Right atrium auricular region (tissue), 2 donors: ENCODE measurements at places on chromosomes 12 and 14. TPM values are rescaled to one million over a fixed set of nuclear protein-coding genes. Genes with fewer than 3 reads are reported as not detected.

GRCh38 chr12:17017402-17017801 lies 411.4 kb upstream of the LMO3 start:
- no peak for DNase-seq

DNA sequence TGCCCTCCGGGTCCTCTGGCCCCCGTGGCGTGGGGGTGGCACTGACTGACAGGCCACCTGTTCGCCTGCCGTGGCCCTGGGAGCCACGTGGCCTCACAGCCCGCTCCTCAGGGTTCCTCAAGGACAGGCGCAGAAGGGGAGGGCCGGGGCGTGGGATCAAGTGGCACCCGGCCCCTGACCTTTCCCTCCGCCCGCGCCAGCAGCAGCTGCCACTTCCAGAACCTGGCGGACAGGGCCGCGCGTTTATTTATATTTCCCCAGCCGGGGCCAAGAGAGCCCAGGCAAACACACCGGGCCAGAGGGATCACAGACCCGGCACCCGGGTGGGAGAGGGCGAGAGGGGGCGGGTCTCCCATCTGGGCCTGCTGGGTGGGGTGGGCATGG lies 92.6 kb downstream of the RFLNA start:
- no peak for DNase-seq

- no peak for DNase-seq
Measured at GRCh38 chr14:51562816-51563215, 88.9 kb upstream of the FRMD6 start.

- DNase-seq, result no peak
Measured at GRCh38 chr12:23719493-23719892, 230.0 kb downstream of the SOX5 start.

DNA sequence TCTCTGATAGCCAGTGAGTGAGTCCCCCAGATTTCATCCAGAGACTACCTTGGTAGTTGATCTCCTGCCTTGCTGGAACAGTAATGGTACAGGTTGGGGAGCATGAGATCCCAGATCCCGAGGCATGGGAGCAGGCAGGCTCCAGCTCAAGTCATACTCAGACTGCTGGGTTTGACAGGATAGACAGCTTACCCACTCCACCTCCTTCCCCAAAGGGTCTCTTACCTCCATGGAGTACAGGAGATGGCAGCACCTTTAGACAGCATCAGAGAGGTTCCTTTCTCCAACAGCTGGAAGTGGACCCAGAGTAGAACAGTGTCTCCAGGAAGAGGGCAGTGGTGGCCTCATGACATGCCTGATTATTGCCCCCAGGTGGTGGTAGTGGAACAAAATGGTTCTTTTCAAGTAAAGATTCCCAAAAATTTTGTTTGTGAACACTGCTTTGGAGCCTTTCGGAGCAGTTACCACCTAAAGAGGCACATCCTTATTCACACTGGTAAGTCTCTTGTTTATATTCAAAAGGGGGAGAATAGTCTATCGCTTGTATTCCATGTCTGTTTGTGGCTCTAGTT lies 4.9 kb upstream of the CSAD start:
- no peak for DNase-seq

DNA sequence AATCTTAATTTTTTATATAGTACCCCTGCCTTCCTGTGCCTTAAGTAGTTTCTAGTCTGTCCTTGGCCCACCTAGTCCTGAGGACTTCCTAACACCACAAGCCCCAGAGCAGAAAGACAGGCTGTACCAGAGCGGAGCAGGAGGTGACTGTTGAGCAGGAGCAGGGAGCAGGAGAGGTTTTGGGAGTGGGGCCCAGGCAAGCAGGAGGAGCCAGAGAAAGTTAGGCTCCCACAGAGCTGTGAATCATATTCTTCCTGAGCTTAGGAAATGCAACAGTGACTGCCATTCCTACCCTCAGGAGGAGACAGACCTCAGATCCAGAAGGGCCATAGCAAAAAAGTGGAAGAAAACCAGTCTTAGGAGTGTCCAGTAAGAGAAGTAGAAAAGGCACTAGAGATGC lies 28.3 kb upstream of the COL2A1 start:
- DNase-seq, result no peak

DNA sequence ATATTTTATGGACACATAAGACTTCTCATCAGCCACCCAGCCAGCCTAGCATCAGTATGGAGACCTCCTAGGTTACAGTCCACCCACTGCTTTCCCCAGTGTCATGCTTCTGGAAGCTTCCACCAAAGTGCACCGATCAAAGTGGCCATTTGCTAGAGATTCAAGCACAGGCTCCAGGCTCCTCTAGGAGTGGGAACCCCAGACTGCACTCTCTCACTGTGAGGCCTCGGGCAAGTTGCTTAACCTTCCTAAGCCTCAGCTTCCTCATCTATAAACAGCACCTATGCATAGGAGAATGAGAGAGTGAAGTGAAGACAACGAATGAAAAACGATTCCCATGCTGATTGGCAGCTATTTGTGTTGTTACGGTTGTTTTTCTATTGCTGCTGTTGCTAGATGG lies 94.4 kb downstream of the DICER1 start:
- DNase-seq, result no peak

DNA sequence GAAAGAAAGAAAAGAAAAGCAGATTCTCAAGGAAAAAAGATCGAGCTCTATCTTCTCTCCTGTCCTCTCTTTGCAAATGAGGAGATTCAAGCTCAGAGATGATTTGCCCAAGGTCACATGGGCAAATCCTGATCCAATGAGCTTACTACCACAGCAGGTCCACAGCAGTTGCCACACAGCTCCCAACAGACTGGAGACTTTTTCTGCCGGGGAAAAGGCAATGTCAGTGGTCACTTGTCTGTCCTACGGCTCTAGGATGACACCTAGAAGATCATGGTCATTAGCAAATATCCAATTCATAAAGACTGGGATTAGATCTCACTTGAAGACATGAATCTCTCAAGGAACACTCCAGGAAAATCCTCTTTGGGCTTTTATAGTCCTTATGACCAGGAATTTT lies 58.8 kb downstream of the TTC7B start:
- DNase-seq, result peak; percentile 47

- no peak for DNase-seq
Measured at GRCh38 chr12:46770501-46771183, 55.2 kb downstream of the SLC38A4 start.

DNA sequence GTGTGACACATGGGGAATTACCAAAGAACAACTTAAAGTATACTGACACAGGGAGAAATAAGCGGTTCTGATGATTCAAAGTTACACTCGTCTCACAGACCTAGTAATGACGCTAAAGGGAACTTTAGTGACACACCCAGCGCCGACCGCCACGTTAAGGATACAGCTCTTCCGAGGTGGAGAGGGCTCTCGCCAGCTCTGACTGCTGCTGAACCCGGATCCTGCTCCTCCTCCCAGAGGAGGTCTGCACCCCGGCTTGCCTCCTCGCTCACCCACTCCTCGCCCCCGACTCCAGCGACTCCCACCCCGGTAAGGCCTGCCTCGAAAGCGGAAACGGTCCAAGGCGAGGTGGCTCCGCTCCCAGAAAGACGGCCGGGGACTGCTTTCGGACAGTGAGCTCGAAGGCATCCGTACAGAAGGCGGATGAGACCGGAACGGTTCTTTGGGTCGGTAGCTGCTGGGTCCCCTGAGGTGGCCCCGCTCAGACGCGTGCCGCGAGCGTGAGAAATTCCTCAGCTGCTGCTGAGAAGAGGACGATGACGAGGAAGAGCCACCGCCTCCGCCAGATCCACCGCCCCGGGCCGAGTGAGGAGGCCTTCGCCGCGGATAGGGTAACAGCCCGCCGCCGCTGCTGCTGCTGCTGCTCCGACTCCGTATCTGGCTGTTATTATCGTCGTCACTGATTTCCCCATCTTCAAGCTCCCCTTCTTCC lies 643 bp downstream of the ZFC3H1 start:
- peak; percentile 70 for DNase-seq

GRCh38 chr12:6378709-6379472 lies 3.5 kb upstream of the SCNN1A start:
- DNase-seq, result no peak

GRCh38 chr12:53059434-53060063 lies 9.7 kb downstream of the TNS2 start:
- DNase-seq, result no peak

The BATF gene
- 6.2 TPM for total RNA-seq

The HOXC4 gene
- total RNA-seq, result not detected

The DACT1 gene
- total RNA-seq, result 3.5 TPM

The VRTN gene
- total RNA-seq, result not detected

The DTX1 gene
- 1.2 TPM for total RNA-seq
